ENCODE measurements at places on chromosomes 1 and 21.

DNA sequence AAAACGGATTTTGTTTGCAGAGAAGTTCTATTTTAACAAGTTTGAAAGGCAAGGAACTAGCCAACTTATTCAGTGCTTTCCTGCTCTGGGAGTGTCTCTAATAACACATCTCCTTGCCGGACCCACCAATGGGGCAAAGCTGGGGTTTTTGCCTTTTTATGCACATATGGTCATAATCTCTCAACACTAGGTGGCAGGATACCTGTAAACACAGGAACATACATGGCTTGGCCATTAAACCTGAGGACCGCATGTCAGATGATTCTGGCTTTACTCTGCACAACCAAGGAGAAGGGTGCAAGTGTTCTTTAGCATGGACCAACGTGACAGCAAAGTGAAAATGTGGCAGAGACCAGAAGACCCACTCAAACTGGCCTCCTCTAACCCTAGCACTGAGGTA, 4.9 kb downstream of the TMEM9 start:
- DNase-seq: no peak

- DNase-seq: no peak
Observed at GRCh38 chr1:208069908-208070307, 159.0 kb upstream of the CD34 start.

DNA sequence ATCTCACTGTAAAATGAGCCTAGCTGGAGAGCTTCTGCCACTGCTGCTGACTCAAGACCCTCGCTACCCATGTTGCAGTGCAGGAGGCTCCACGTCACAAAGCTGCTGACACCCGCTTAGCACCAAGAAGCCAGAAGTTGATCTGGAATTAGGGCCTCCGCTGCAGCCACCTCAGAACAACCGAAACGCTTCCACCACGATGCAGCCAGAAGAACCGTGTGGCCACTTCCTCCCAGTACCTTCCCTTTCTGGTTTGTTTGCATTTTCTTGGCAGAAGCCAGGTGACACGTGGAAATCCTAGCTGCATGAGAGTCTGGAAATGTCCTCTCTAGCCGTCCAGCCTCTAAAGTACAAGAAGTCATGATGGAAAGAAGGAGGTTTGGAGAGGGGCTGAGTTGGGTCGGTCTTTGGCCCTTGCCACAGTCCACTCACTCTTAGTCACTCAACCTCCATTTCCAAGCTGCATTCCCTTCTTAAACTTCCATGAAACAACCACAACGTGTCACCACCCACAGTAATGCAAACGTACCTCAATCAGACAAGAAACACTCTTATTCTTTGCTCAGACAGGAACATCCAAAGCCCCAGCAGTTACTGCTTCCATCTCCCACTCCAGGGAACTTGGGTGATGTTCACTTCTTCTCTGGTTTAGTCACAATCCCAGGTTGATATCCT, 10.0 kb upstream of the CDA start:
- DNase-seq: no peak

DNA sequence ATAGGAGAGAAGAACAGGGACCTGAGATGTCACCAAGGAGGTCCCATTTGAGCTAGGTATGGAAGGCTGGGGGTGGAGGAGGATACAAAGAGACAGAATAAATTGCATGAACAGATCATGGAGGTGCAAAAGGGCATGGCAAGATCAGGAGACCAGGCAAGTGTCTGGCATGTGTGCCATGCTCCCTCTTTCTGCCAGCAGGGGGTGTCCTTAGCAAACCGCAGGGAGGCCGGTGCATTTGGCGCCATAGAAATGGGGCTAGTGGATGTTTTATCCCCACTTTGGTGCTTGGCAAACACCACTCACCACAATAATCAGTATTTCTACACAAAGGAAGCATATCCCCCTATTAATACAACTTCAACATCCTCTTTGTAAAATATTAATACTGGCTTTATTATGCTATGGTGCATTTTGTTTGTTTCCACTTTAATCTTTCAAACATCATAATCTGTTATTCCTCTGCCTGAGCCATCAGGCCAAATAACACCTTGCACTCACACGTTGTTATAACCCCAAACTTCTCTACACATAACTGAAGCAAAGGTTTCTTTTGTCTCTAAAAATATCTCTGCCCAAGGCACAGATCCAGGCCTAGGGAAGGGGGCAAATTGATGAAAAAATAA, 25.9 kb downstream of the S100A6 start:
- DNase-seq: peak; percentile 25

- no peak for DNase-seq
Observed at GRCh38 chr1:86498281-86498680, 29.6 kb downstream of the CLCA1 start.

DNA sequence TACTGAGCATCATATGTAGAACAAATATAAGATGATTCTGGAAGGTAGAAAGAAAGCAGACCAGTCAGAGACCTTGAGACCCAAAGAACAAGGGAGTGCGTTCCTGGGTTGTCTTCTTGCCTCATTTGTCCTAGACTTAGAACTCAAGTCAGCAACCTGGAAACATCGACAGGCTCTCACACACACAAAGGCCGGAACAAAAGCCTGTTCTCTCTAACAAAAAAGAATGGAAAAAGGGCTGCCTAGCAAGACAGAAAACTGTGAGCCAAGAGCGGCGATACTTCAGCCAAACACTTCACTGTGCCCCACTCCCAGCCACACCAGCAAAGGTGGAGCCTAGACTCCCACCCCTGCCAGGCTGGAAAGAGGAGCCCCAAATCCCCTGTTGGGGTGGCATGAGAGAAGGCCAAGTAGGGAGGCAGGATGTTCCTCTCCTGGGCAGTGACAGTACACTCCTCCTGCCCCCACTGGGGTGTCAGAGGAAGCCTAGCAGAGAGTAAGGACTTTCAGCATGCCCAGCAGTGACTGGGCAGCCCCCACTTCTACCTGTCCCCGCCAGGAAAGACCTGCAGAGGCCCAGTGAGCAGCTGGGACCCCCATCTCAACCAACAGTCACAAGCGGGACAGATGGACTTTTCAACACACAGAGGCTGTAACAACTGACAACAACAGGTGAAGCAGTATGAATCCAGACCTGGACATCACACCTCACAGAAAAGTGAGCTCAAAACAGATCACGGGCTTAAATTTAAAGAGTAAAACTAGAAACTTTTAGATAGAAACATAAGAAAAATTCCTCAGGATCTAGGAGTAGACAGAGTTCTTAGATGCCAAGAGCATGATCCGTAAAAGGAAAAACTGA, 33.0 kb downstream of the MRAP start:
- no peak for DNase-seq

- no peak for DNase-seq
Observed at GRCh38 chr1:176656257-176656995, 193.5 kb downstream of the PAPPA2 start.

DNA sequence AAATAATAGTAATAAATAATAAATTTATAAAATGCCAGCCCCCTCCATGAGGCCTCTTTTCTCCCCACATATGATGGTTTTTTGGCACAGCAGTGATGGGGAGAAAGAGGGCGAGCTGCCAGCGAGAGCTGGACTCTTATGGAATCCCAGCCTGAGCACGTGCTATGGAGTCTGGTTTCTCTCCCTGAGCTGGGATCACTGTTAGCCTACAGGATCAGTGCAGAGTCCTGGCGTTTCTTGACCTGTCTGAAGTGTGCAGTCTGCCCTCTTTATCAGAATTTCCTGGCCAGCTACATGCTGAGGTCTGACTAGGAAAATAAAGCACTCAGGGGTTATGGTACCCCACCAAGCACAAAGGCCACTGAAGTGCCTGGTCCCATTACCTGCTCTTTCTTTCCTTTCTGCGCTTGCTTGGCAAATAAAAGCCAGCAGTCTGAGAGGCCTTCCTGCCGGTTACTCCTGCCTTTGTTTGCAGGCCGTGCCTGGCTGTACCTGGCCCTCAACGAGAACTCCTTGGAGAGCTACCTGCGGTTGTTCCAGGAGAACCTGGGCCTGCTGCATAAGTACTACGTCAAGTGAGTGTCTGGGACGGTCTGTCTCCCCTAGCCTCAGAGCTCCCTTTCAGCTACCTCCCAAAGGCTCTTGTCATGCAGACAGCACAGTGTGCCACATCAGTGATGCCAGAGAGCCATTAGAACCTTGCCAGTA, 18.5 kb upstream of the SLC25A34 start:
- no peak for DNase-seq

DNA sequence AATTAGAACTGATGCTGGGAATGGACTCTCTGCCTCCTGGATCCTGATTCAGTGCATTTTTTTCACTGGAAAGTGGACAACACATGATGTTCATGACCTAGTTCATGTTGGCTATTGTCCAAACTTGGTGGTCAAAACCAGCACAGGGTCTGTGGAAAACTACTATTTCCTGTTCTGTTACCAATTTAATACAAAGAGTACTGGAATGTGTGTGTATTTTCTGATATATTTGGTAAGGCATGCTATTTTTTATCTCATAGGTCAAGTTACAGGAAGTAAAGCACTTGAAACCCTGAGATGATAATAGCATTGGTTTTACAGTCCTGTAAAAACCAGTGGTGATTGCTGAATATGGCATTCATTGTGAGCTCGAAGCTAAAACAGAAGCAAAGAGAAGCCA, 89.9 kb downstream of the SGIP1 start:
- no peak for DNase-seq

DNA sequence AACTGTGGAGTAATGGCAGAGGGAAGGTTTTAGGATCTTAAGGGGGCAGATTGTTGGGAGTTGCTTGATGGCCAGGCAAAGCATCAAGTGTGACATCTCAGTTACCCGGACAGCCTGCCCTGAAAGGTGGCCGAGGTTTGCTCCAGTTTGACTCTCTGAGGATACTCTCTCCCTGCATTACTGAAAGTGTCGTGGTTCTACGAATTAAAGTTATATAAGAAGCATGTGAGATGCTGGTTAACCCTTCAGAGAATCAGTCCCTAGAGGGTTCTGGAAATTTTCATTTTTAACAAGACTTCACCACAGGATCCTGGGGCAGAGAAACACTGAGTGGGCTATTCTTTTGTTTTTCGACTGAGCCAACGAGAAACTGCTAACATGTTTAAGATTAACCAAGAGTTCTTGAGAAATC, 689 bp upstream of the ZNF644 start:
- DNase-seq: no peak

- no peak for DNase-seq
Observed at GRCh38 chr21:15006594-15007230, 58.1 kb downstream of the NRIP1 start.

DNA sequence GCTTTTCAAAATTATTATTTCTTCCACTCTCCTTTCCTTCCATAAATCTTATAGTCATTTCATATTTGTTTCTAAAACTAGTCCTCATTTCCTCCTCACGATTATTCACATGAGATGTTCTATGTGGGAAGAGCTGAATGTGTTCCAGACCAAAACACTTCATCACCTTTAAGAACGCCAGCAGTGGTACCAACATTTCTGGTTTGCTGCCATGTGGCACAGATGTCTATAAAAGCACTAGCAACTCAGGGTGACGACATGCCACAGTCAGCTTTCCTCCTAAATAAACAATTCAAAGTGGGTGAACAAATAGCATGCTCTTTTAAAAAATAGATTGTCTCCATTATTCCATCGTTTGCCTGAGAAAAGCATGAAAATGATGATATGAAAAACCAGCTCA, 1217.8 kb upstream of the ADGRL2 start:
- no peak for DNase-seq

- DNase-seq: no peak
Observed at GRCh38 chr1:219570937-219571336, 42.0 kb downstream of the ZC3H11B start.

DNA sequence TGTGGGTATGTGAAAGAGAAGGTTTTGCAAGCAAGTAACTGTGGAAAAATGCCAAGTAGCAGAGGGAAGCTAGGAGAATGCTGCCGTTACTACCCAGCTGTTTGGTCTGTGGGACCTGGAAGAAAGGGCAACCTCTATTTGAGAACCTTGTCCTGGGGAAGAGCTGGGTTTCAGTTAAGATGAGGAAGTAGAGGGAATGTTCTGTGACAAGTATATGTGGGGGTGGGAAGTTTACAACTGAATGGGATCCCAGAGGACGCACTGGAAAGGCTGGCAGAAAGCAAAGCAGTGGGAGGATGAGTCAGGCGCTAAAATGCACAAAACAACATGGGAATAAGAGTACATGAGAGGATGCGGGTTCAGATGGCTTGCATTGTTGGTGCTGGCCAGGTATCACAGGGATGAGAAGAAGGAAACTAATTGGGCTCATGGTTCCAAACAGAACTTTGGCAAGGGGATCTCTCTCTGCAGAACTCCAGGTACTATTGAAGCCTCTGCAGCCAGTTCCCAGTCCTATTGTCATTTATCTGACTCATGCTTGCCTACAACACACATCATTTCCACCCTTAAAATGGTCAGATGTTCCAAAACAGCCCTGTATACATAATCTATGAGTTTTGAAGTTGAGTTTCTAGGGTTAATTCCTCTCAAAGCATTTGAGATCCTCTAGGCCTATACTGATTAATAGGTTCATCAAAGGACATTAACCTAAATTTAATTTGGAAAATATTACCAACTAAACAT, 88.5 kb upstream of the VAV3 start:
- no peak for DNase-seq

DNA sequence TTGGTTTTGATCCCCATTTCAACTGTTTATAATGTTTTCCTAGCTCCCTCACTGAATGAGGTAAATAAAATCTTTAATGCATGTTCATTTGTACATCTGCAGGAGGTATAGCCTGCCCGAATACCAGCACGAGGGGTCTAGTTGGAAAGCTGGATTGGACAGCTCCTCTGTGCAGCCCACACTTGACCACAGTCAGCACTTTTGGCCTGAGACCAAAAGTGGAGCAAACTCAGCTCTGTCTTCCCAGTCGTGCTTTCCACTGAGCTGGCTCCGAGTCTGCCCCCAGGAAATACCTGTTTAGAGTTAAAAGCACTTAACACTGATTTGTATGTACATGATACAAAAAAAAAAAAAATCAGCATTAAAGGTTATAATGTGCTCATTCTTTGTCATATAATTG, 224.4 kb downstream of the DSCAM start:
- DNase-seq: no peak

GRCh38 chr1:169132512-169133227, 26.2 kb downstream of the ATP1B1 start:
- DNase-seq: no peak

- DNase-seq: no peak
Observed at GRCh38 chr1:13823936-13824335, 123.9 kb downstream of the PRDM2 start.

- DNase-seq: no peak
Observed at GRCh38 chr21:26130249-26130881, 40.2 kb downstream of the APP start.

- DNase-seq: peak; percentile 34
Observed at GRCh38 chr1:153550827-153551500, 1.9 kb upstream of the S100A3 start.

DNA sequence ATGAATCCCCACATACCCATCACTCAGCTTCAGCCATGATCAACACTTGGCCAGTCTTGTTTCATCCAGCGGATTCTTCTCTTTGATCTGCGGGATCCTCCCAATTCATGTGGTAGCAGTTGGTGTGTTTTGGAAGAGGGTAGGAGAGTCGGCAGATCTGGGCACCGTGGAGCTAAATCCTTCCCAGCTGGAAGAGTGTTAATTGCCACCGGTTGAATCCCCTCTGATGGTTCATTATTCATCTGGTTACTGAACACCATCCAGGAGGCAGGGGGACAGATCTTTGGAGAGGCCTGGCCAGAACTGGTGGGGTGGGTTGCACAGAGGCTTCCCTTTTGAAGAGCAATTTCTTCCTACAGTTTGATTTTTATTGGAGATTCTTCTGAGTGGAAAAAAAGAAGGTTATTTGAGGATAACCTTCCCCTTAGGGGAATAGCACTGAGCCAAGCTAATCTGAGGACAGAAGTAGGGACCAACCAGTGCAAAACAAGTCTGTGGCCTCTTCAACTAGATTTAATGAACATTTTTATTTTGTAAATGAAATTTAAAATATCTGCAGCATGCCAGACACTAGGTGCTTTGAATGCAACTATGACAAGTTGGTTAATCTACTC, 8.1 kb downstream of the NFASC start:
- DNase-seq: no peak

GRCh38 chr1:60044881-60045280, 28.7 kb downstream of the C1orf87 start:
- DNase-seq: no peak
